ENCODE measurements at places on chromosomes 12 and 14. TPM values are rescaled to one million over a fixed set of nuclear protein-coding genes. Genes with fewer than 3 reads are reported as not detected.
A peak's percentile ranks its signal among the peaks of the same experiment; 100 is the strongest.

- peak; percentile 22 for DNase-seq
- peak overlapping the region; percentile 50 for H3K4me3 ChIP-seq
- peaks cover 21% of the 10 kb centered on the region for H3K36me3 ChIP-seq
These were observed 38.9 kb downstream of the NIN start for GRCh38 chr14:50792051-50792477.

The DEGS2 gene
- total RNA-seq = 1.1 TPM

- H3K27me3 ChIP-seq = no peaks in the 10 kb centered on the region
- peaks cover 29% of the 10 kb centered on the region for H3K4me1 ChIP-seq
- peak overlapping the region; percentile 49 for H3K27ac ChIP-seq
- H3K36me3 ChIP-seq = peaks cover 3% of the 10 kb centered on the region
These were observed 3.1 kb upstream of the TNS2 start for GRCh38 chr12:53046655-53047220.

DNA sequence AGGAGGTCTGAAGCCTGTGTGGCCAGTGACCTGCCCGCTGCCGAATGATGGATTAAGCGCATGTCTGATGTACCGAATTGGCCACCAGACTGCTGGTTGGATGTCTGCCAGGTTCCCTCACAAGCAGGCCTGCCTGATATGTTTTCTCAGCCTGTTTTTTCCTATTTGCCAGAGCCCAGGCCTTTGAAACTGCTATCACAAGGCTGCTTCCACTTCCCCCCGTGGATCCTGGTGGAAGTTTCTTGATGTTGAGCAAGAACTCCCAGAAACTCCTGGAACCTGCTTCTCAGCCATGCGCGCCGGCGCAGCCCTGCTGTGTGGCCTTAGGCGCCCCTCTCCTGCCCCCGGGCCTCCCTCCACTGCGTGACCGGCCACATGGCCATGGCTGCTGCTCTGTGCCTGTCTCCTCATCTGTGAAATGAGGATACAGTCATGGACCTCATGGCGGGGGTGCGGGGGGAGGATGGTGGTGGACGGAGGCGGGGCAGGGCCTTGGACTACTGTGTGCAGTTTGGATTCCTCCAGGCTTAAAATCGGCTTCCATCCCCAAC lies 56.6 kb downstream of the CALM1 start:
- H3K27ac ChIP-seq = no peak overlapping the region
- no peaks in the 10 kb centered on the region for H3K36me3 ChIP-seq
- no peak overlapping the region for H3K4me3 ChIP-seq
- H3K4me1 ChIP-seq = peaks cover 3% of the 10 kb centered on the region
- no peaks in the 10 kb centered on the region for H3K27me3 ChIP-seq

DNA sequence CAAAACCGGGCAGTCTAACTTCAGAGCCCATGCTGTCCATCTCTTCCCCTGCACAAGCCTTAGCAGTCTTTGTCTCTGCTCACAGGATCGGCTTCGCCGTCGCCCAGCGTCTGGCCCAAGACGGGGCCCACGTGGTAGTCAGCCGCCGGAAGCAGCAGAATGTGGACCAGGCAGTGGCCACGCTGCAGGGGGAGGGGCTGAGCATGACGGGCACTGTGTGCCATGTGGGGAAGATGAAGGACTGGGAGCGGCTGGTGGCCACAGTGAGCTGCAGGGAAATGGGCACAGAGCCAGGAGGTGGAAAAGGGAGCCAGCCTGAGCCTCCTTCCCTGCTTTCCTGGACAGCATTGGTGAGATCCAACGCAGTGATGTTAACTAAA lies 14.2 kb upstream of the CARMIL3 start:
- H3K4me1 ChIP-seq = peaks cover 9% of the 10 kb centered on the region
- H3K36me3 ChIP-seq = peaks cover under 1% of the 10 kb centered on the region
- DNase-seq = no peak
- no peak overlapping the region for H3K27ac ChIP-seq
- no peak overlapping the region for H3K4me3 ChIP-seq
- no peaks in the 10 kb centered on the region for H3K27me3 ChIP-seq

DNA sequence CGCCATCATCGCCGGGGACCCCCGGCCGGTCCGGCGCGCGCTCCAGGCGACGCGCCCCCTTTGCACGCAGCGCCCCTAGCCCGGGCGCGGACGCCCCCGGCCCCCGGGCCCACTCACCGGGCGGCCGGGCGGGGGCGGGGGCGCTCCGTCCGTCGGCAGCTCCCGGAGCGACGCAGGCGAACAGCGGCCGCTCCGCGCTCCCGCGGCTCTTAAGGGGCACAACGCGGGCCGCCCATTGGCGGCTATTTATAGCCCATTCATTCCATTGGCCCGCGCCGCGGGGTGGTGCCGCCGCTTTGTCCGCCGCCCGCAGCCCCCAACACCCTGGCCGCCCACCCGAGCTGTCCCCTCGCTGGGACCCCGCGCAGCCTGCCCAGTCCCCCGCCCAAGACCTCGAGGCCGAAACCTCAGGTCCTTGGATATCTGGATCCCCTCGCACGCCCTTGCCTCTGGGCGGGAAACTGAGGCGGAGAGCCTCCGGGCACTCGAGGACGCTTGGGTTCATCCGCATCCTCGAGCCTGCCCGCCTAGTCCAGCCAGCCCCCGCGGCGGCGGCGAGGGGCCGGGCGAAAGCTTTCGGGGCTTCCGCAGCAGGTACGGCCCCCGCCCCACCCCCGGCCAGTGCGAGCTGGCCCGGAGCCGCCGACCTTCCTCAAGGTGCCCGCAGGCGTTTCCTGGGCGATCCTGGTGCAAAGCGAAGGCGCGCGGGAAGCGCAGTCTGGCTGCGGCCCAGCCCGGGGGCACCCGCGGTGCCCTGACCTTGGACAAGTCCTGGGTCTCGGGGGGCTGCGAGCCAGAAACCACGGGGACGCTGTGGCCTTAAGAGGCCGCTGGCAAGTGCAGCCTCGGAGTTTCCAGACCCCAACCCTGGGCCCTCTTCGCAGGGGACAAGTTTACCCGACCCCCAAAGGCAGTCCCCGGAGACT lies at the start of gene CKB:
TSS of gene CKB (minus strand) at position 182 of the 926 bp plus-strand sequence. CDS start 337 bp downstream, outside the sequence.
- H3K4me1 ChIP-seq = peaks cover 18% of the 10 kb centered on the region
- peak within 1 kb of the TSS; percentile 20 for H3K4me3 ChIP-seq
- H3K36me3 ChIP-seq = no peaks in the 10 kb centered on the region
- H3K27ac ChIP-seq = no peak within 1 kb of the TSS
- peaks cover 5% of the 10 kb centered on the region for H3K27me3 ChIP-seq
- peak; percentile 32 for DNase-seq

- H3K4me1 ChIP-seq = peaks cover 31% of the 10 kb centered on the region
- H3K36me3 ChIP-seq = no peaks in the 10 kb centered on the region
- H3K27me3 ChIP-seq = no peaks in the 10 kb centered on the region
- no peak overlapping the region for H3K4me3 ChIP-seq
These were observed 57.8 kb downstream of the KLRG1 start for GRCh38 chr12:9047105-9047504.

GRCh38 chr12:42236017-42236416 lies 2.0 kb downstream of the YAF2 start:
- peak overlapping the region; percentile 50 for H3K4me3 ChIP-seq
- no peak overlapping the region for H3K27ac ChIP-seq
- no peak for DNase-seq
- peaks cover 11% of the 10 kb centered on the region for H3K36me3 ChIP-seq
- no peaks in the 10 kb centered on the region for H3K27me3 ChIP-seq
- H3K4me1 ChIP-seq = peaks cover 39% of the 10 kb centered on the region

DNA sequence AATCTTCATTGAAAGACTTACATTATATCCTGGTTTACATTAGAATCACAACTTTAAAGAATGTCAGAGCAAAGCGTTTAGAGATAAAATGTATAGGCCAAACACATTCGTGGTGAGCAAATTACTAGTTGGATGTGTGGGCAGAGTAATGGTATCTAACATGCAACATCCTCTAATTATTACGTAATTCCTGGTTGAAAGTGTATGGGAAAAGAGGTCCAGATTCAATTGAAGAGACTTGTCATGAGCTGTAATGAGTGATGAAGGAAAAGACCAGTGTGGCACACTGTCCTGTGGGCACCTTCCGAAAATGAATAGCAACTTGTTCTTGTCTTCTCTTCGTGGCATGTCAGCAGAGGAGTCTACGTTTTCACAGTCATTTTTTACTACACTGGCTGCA lies 192.8 kb downstream of the LRIG3 start:
- no peak overlapping the region for H3K4me3 ChIP-seq
- no peaks in the 10 kb centered on the region for H3K27me3 ChIP-seq
- no peak for DNase-seq
- H3K4me1 ChIP-seq = no peaks in the 10 kb centered on the region
- H3K36me3 ChIP-seq = no peaks in the 10 kb centered on the region

DNA sequence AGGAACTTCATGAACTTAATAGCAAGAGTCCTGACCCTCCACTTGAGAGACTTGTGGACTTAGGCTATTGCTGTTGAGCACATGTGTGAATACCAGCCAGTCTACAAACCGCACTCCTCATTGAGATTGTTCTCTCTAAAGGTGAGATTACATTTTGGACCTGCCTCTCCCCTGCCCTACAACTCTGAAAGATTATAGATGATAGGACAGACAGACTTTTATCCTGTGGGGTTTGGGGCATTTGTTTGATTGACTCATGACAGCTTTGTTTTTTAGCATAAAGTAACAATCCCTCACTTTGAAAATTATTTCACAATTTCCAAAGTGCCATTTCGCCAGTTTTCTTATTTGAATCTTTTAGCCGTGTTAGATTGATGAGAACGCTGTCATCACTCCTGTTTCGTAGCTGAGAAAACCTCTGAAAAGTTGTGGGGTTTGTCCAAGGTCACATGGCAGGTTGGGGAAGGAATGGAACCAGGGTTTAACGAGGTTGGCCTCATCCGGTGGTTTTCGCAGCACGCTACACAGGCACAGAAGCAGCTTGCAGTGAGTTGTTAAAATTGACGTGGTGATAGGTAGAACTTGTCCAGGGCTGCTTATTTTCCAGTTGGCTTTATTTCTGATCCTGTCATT lies 836 bp downstream of the EVL start:
- H3K4me3 ChIP-seq = peak overlapping the region; percentile 81
- peaks cover 83% of the 10 kb centered on the region for H3K4me1 ChIP-seq
- peaks cover 18% of the 10 kb centered on the region for H3K36me3 ChIP-seq
- peak; percentile 92 for DNase-seq
- H3K27ac ChIP-seq = peak overlapping the region; percentile 98

The AQP2 gene
- not detected for total RNA-seq

The LALBA gene
- not detected for total RNA-seq

The TMEM132C gene
- not detected for total RNA-seq

- no peak overlapping the region for H3K4me3 ChIP-seq
- no peak for DNase-seq
- H3K36me3 ChIP-seq = no peaks in the 10 kb centered on the region
- H3K27me3 ChIP-seq = no peaks in the 10 kb centered on the region
- no peaks in the 10 kb centered on the region for H3K4me1 ChIP-seq
These were observed 98.4 kb upstream of the BTG1 start for GRCh38 chr12:92244036-92244435.

GRCh38 chr14:66490143-66491111 lies 4.3 kb downstream of the CCDC196 start:
- peaks cover under 1% of the 10 kb centered on the region for H3K4me1 ChIP-seq
- H3K36me3 ChIP-seq = no peaks in the 10 kb centered on the region
- no peak overlapping the region for H3K4me3 ChIP-seq

The KERA gene
- total RNA-seq = not detected

The RGS6 gene
- total RNA-seq = 0.15 TPM

GRCh38 chr14:104576970-104577332 lies 2.6 kb upstream of the C14orf180 start:
- H3K27ac ChIP-seq = no peak overlapping the region
- H3K4me1 ChIP-seq = no peaks in the 10 kb centered on the region
- H3K4me3 ChIP-seq = no peak overlapping the region
- no peaks in the 10 kb centered on the region for H3K36me3 ChIP-seq
- no peak for DNase-seq

DNA sequence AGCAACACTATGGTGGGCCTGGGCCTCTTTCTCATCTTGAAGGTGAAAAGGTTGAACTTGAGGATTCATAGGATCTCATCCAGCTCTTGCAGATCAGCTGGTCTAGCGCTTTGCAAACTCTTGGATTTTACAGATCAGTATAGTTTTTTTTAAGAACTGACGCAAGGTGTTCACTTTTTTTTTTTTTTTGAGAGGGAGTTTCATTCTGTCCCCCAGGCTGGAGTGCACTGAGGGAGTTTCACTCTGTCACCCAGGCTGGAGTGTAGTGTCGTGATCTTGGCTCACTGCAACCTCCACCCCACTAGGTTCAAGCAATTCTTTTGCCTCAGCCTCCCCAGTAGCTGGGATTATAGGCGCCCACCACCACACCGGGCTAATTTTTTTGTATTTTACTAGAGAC lies 20.4 kb upstream of the LGMN start:
- H3K27me3 ChIP-seq = peaks cover 11% of the 10 kb centered on the region
- H3K27ac ChIP-seq = peak overlapping the region; percentile 2
- H3K4me3 ChIP-seq = no peak overlapping the region
- H3K36me3 ChIP-seq = no peaks in the 10 kb centered on the region
- no peak for DNase-seq

GRCh38 chr12:122865268-122866231 lies 30.3 kb downstream of the HIP1R start:
- no peak overlapping the region for H3K27ac ChIP-seq
- H3K4me1 ChIP-seq = no peaks in the 10 kb centered on the region
- H3K4me3 ChIP-seq = no peak overlapping the region
- H3K27me3 ChIP-seq = no peaks in the 10 kb centered on the region
- no peak for DNase-seq
- peaks cover 28% of the 10 kb centered on the region for H3K36me3 ChIP-seq

- no peaks in the 10 kb centered on the region for H3K27me3 ChIP-seq
- no peak overlapping the region for H3K27ac ChIP-seq
- H3K4me1 ChIP-seq = no peaks in the 10 kb centered on the region
- no peaks in the 10 kb centered on the region for H3K36me3 ChIP-seq
- DNase-seq = no peak
- no peak overlapping the region for H3K4me3 ChIP-seq
These were observed 97.6 kb downstream of the PIWIL1 start for GRCh38 chr12:130435331-130435730.

DNA sequence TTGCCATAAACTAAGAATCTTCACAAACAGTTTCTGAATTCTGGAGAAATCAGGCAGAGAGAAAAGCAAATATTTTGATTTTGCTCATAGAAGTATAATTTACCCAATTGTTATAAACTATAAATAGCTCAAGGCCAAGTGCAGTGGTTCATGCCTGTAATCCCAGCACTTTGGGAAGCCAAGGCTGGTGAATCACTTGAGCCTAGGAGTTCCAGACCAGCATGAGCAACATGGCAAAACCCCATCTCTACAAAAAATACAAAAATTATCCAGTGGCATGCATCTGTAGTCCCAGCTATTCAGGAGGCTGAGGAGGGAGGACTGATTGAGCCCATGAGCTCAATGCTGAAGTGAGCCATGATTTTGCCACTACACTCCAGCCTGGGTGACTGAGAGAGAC lies 19.6 kb upstream of the MMP19 start:
- H3K27ac ChIP-seq = no peak overlapping the region
- no peaks in the 10 kb centered on the region for H3K36me3 ChIP-seq
- peaks cover 1% of the 10 kb centered on the region for H3K27me3 ChIP-seq
- no peak overlapping the region for H3K4me3 ChIP-seq
- DNase-seq = no peak
- H3K4me1 ChIP-seq = no peaks in the 10 kb centered on the region
